Fibroblast of lung (primary cell): ENCODE measurements at places on chromosomes 11 and 22.

- no peak for DNase-seq
These were observed 16.5 kb downstream of the P2RY2 start for GRCh38 chr11:73234471-73235181.

DNA sequence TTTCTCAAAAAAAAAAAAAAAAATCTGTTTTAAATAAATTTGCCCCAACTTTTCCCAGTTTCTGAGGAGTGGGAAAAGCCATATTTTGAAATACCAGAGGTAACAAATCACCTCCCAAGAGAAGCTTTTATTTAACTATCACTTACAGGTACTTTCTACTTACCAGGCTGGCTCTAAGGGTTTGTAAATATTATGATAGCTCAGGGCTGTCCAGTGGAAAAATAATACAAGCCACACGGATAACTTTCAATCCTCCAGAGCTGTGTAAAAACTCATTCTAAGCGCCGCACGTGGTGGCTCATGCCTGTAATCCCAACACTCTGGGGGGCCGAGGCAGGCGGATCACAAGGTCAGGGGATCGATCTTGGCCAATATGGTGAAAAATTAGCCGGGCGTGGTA is 5.6 kb upstream of the SEC14L4 start:
- DNase-seq = no peak

DNA sequence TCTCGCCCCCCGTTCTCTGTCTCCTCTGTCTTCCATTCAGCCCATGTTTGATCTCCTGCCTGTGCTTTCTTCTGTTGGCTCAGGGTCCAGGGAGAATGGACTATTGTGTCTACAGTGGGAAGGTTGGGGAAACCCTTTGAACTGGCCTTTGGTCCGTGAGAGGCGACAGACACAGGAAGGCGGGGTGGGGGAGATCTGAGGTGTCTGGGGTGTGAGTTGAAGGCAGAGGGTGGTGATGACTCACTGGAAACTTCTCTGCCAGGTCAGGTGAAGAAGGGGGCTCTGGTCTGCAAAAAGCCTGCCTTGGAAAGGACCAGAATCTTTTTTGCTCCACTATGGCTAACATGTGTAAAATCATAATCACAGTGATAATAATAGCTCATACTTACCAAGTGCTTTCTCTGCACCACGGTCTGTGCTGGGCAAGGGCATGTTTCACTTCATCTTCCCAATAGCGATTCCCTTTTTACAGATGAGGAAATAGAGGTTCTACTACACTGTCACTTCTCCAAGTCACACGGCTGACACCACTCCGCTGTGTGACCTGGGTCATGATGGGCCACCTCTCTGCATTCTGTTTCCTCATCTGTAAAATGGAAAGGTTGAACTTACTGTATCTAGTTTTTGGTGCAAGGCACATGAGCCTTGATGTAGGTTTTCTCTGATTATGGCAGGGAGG is 99.8 kb upstream of the ALX4 start:
- DNase-seq = no peak

- peak; percentile 98 for DNase-seq
These were observed 58.9 kb downstream of the MYEOV start for GRCh38 chr11:69352715-69353319.

DNA sequence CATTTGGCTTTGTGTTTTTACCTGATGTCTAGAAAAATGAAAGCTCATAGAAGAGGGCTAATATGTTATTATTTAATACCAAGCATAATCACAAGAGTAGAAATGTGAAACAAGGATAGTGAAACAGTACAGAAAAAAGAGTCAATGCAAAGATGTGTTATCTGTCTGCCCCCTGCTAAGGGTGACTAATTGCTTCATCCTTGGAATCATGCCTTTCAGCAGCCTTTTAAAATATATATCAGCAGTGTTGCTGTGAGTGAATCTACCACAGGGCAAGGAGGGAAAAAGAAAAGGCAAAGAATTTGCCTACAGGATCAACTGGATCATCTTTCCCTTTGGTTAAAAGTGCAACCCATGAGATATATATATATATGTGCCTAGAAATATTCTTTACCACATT is 867.2 kb upstream of the RAG2 start:
- DNase-seq = no peak

- DNase-seq = no peak
These were observed 579 bp upstream of the CABP7 start for GRCh38 chr22:29718949-29719898.

DNA sequence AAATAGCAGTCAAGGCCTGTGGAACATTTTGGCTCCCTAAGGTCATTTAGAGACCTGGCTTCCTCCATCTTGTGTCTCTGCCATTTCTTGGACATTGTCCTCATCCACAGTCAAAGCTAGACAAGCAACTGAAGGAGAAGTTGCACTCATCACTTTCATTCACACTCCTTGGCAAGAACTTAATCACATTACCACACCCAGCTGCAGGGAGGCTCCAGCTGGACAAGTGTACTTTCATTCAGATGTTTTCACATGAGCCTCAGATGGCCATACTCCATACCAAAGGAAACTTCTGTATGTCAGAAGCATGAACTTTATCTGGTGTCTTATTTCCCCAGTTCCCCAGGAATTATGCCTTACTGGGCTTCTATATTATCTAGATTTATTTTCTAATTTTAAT is 537.4 kb downstream of the TMEM135 start:
- no peak for DNase-seq

- DNase-seq = no peak
These were observed 94.5 kb downstream of the CASP12 start for GRCh38 chr11:104803776-104804175.

GRCh38 chr22:48456449-48456848 is 1371.2 kb downstream of the BRD1 start:
- no peak for DNase-seq

DNA sequence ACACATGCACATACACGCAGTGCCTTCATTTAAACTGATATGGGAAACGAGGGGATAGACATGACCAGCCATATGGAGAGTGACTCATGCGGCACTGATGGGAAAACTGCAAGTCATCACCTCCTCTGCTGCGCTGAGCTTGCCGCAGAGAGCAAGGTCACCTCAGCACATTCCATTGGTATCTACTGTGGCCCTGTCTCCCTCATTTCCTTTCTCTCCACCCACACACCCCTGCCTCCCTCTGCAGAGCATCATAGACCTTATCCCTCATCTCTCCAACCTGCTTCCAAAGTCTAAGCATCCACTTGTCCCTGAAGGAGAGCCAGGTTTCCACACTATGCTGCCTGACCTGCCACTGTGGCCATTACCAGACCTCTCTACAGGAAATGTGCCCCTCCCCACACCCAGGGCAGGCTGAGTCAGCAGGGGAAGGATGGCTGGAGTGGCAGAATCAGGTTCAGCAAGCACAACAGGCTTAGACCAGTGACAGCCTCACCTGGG is 116.9 kb upstream of the SNX19 start:
- peak; percentile 99 for DNase-seq

DNA sequence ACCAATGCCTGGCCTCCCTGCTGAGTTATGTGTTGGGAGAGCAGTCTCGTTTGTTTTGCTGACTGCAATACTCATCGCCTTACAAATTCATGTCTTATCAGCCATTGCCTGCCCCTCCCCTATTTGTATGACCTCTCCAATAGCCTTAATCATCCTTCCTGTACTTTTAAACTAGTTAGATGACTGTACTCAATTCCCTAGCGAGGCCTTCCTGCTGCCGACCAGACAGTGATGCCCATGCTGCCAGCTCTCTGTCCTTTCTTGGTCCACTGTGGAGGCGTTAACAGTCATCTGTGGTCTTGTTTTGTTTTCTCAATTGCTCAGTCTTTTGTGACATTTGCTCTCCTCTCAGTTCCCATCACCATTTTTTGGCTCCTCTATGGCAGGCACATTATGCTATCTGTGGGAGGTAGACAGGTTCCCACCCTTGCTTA is 20.3 kb upstream of the YPEL1 start:
- peak; percentile 85 for DNase-seq

DNA sequence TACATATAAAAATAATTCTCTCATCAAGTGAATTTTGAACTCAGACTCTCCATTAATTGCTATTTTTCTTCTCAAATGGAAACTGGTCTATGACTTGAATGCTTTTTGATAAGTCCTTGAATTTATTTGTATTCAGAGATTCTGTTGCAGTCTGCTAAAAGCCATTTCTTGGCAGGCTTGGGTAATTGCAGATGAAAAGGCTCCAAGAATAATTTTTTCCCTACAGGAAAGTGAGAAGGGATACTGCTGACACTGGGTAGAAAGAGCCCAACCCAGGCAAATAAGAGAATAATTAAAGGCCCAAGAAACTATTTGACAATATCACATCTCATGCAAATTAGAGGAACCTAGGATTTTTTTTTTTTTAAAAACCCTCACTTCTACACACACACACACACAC is 246.5 kb upstream of the DDI1 start:
- no peak for DNase-seq

DNA sequence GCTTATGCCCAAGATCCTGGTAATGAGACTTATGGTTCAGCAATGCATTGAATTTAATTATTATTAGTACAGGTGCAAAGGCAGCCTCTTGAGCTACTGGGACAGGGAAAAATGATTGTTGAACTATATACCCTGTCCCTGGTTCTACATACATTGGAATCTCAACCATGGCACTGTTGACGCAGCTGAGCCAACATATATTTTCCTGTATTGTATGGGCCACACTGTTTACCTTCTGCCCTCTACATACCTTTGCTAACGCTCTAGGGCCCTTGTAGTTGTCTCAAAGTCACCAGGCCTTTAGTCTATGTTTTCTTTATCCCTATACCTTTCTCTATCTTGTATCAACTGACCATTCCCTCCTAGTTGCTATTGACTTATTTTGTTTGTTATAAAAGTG is 22.6 kb downstream of the KREMEN1 start:
- DNase-seq = no peak

DNA sequence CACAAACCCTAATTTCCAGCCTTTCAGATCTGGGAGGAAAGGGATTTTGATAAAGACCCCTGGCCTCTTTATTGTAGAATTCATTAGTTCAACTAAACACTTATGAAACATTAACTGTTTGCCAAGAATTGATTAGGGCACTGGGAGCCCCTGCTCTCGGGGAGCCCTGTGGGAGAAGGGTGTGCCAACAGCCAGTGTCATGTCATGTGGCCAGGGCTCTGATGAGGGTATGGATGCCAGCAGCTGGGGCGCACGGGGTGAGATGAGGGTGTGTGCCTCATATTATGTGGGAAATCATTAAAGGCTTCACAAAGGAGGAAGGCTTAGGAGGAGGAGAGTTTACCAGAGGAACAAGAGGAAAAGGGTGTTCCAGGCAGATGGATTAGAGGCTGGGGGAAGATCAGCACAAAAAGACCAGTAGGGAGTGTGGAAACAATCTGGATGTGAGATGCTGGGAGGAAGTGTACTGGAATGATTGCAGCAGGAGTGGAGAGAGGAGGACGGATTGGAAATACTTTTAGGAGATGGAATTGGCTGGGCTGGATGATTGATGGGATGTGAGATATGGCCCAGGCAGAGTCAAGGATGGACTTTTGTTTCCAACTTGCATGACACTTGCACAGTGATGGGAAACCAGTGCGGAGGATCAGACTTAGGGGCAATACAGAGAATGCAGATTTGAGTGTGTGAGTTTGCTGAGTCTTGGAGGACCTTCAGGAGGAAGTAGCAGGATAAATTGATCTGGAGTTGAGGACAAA is 137.8 kb downstream of the CSNK2A3 start:
- DNase-seq = no peak

GRCh38 chr11:106399624-106400023 is 322.2 kb downstream of the AASDHPPT start:
- no peak for DNase-seq

DNA sequence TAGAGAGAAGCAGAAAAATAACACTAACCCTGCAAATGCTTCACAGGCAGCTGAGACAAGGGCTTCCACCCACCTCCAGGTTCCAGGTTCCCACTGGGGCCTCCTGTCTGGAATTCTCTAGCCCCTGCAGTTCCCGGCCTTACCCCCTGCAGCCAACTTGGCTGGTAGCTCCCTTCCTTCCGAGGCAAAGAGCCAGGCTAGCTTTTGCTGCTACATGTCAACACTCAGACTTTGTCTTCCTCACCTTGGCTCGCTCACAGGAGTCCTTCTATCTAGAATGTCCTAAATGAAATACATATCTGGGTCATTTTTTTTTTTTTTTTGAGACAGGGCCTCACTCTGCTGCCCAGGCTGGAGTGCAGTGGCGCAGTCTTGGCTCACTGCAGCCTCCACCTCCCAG is 9.9 kb upstream of the TTLL1 start:
- DNase-seq = no peak

DNA sequence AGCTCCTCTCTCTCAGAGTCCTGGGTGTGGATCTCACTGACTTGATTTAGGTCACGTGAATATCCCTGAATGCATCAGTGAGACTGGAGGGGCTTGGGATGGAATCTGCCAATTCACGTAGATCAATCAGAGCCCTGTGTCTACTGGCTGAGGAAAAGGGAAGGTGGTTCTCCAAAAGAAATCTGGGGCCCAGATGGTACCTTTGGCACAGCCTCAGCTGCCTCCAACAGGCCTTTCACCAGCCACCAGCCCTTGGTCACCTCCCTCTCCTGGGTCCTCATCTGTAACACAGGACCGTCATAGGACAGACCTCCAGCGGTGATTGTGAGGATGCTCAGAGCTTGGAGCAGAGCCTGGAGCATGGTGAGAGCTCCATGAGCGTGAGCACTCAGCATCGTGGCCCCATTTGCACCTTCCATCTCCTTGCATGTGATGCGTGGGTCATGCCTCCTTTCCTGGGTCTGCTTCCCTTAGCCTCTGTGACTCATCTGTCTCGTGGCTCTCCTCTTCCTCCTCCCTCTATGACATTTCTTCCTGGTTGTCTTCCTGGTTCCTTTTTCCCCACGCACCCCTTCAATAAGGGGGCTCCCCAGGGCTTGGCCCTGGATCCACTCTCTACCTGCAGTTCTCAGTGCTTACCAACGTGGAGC is 7.5 kb upstream of the MIEF1 start:
- no peak for DNase-seq

DNA sequence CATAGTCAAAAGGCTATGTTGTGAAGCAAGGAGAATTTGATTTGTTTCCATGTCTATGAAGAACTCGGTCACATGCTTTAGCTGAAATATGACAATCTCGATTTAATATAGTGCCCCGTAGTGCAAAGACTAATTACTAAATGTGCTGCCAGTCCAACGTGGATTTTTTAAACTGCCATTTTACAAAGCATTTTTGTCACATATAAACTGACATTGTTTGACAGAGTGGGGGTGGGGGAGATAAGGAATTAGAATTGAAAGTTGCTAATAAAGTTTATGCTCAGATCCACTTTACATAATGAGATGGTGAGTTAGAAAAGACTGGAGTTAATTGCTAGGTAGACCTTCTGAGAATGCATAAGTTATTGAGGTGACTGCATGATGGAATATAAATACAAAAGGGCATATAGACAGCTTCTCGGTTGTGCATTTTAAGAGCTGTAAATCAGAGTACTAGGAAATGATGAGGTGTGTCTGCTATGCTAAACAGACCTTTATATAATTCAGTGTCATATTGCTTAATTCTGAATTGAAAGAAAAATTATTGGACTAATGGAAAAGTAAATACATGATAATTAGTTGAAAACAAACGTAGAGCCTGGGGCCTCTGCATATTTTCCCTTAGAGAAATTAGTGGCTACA is 158.9 kb upstream of the MTNR1B start:
- DNase-seq = no peak

- no peak for DNase-seq
These were observed 419.9 kb downstream of the BUD13 start for GRCh38 chr11:116352881-116353280.
